Fibroblast of gingiva (primary cell): ENCODE measurements at places on chromosomes 1 and 21.

DNA sequence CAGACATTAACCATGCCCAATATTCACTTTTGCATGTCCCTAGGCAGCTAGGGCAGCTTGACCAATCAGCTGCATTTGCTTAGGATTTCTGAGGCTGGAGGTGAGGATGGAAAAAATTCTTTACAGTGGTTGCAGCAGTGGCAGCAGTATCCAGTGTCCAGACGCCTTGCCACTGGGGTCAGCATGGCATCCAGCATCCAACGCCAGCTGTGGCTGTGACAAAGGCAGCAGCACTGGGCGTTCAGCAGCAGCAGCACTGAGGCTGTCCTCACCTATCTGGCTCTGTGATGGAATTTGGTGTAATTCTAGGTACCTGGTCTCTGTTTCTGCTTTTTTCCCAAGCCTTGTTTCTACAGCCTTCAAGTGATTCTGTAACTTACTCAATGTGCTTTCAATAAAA, 15.5 kb downstream of the RHBDL2 start:
- DNase-seq, result no peak

DNA sequence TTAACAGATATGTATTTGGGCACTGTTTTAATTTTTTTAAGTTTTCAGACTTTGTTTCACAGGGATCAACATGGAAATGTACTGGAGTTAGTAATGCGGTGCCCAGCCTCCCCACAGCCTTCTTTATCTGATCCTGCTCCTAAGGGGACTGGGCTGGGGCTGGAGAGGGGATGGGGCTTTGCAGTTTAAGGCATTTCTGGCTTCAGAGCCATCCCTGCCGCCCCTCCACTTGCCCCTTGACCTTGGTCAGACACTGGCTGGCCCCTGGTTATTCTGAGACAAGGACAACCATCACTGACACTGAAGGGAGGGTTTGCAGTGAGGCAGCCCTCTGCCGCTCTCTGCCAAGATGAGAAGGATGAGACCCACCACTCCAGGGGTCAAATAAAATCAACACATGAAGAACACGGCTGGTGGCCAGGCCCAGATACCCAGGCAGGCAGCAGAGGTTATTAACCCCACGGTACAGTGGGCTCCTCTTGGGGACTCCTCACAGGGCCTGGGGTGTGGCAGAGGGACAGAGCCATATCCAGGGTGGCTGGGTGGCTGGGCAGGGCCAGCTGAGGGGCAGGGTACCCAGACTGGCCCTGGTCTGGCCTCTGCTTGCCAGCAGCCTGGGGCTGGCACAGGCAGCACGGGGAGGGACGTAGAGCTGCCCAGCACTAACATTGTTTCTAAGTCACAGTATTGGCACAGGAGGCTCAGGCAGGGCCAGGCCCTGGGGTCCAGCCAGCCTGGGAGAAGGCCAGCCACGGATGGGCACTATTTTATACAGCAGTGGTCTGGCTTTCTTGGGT, 7.2 kb upstream of the UBE2U start:
- DNase-seq, result no peak

DNA sequence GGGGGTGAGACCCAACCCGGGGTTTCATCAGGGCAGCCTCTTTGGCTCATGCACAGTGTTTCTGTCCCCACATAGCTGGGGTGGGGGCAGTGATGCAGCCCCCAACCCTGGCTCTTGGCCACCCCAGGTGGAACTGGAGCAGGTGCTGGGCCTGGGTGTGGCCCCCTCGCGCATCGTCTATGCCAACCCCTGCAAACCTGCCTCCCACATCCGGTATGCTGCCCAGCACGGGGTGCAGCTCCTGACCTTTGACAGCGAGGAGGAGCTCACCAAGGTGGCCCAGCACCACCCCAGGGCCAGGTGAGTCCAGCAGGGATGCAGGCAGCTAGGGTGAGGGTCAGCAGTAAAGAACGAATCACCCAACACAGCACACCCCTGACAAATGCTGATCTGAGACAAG, 72.3 kb upstream of the TINAGL1 start:
- DNase-seq, result no peak

GRCh38 chr21:28669321-28669720, 323.4 kb downstream of the LTN1 start:
- no peak for DNase-seq

GRCh38 chr1:183845681-183846080, 40.8 kb downstream of the RGL1 start:
- DNase-seq, result no peak

DNA sequence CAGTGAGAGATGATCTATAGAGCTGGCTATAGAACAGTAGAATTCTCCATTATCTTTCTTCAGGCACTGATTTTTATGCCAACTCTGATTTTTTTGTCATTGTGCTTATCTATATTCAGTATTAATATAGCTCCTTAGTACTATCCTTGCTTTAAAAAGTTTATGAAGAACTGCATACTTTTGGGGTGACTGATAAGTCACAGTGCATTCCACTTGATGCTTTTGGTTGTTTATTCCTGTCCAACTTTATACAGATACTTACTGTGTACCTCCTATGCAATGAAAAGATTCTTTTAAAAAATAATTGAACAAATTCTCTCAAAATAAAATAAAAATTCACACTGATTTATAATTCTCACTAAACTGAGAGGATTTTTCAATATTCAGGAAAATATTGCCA, 71.6 kb downstream of the COL24A1 start:
- DNase-seq, result no peak

- no peak for DNase-seq
Observed at GRCh38 chr1:192691041-192691440, 55.1 kb downstream of the RGS13 start.

- no peak for DNase-seq
Observed at GRCh38 chr1:119646521-119647227, 1.4 kb downstream of the ZNF697 start.

DNA sequence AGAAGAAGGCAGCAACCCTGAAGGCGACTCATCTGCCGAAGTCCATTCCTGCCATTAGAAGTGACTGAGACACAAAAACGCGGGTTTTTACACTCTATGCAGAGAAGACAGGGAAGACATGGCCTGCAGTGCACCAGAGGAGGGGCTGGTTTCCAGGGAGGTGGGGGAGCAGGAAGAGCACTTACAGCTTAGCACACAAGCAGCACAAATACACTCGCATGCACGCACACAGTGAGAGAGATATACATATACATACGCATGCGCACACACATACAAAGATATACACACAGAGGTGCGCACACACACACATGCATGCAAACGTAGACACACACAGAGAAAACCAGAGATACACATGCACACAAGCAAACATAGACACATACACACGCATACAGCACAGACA, 210.9 kb upstream of the CSF3R start:
- DNase-seq, result no peak

- DNase-seq, result no peak
Observed at GRCh38 chr1:166693673-166694297, 145.5 kb upstream of the POGK start.

DNA sequence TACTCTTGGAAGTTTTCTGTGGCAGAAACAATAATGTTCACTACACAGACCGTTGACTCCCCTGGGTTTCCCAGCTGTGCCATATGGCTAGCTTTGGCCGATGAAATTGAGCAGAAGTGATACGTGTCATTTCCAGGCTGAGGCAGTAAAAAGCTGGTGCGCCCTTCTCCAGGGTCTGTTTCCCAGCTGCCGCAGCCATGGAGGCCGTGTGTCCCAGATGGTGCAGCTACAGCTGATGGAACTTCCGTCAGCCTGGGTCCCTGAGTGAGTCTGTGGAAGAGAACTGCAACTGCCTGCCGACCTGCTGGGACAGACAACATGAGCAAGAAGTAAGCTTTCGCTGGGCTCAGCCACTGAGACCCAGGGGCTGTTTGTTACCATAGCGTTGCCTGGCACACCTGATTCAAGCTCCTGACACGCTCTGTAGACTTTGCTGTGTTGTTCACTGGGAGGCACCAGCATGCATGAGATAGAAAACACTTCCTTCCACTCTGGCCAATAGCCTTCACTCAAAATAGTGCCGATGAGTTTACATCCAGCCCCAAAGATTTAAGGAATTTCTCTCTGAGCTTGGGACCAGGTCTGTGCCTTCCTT, 116.3 kb upstream of the SLC25A33 start:
- no peak for DNase-seq
